ENCODE measurements at places on chromosomes 3 and 15.

DNA sequence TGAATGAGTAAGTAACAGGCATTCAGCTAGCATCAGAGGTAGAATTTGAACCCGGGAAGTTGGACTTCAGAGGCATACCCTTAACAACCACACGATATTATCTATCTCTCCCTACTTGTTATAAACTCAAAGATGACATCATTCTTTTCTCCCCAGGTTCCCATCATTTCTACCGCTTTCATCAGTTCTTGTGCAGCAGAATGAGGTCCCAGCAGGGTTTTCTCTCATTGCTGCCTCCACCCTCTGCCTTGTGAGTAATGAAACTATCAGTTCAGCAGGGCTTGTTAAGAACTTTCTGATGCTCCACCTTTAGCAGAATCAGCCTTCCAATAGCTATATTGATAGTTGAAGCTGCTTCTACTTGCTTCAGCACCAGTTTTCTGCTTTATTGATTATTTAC lies 487.5 kb upstream of the KCNMB2 start:
- DNase-seq = no peak

DNA sequence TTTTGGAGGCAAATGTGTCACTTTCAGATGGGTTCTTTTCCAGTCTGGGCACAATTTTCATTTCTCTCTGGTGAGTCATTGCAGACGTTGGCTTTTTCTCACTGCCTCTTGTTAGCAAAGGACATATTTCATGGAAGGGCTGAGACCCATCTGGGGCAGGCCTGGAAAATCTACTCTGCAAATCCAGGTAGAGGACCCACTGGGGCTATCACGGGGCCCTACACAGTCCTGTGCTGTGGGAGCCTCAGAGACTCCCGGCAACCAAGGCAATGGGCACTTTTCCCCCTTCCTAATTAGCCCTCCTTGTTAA lies 58.0 kb downstream of the HRH1 start:
- no peak for DNase-seq

GRCh38 chr3:187669675-187670504 lies at the start of gene SST:
TSS of gene SST (minus strand) at chr3:187670394. CDS start at chr3:187670291, 103 bp downstream.
- no peak for DNase-seq

DNA sequence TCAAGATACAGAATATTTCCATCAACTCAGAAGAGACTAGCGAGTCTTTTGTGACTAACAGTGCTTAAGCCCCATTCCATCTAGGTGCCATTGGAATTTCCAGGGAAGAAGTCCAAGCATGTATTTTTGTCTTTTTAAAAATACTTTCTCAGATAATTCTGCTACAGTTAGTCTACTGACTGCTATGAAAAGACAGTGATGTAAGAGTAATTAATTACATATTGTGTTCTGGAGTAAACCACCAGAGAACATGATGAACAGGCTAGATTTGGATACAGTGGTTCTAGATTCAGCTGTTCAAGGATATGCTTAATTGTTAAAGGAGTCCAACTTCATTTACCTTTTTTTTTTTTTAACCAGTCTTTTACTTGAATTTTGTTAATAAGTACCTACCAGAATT lies 34.8 kb upstream of the PAK6 start:
- DNase-seq = no peak

- DNase-seq = no peak
Measured at GRCh38 chr3:73351423-73352071, 273.2 kb downstream of the PDZRN3 start.

DNA sequence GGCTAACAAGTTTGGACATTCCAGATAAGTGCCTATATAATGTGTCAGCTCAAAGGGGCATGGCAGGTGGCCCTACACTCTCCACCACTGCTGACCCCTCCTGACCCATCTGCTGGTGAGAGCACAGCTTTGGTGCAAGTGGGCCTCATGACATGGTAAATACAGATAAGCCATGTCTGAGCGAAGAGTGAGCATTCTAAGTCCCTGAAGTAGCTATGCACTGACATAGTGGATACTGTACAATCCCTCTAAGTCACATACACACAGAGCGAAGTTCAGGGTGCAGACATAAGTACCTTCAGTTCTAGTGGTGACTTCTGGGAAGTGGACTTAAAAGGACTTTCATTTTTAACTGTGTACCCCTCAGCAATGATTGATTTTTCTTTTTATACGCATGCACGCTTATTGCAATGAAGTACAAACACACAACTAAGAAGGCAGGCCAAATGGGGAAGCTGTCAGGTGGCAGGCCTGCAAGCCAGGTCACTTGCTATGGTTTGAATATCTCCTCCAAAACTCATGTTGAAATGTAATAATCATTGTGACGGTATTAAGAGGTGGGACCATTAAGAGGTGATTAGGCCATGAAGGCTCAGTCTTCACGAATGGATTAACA lies 41.5 kb downstream of the TBC1D2B start:
- DNase-seq = no peak

- no peak for DNase-seq
Measured at GRCh38 chr15:64892847-64893403, 18.8 kb upstream of the ANKDD1A start.

DNA sequence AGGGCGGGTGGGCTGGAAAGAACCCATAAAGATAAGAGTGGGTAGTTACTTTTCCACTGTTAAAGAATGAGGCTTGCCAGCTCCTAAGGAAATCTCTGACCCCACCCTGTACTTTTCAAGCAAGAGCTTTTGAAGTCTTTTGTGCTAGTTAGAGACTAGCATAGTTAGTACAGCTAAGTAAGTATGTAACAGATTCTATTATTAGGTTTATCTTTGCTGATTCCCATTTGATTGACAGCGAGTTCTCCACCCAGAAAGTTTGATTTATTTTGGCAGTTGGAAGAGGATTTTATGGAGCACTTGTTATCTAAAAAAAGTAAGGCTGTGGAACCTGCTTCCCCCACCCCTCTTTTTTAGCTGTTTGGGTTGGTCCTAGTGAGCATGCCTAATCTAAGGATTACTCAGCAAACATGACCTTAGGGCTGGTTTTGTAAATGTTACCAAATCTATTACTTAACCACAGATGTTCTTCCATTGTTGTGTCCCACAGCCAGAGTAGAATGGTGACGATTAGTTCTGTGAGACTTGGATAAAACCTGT lies 57.6 kb downstream of the FNDC3B start:
- no peak for DNase-seq

- DNase-seq = no peak
Measured at GRCh38 chr3:79415356-79415755, 352.4 kb downstream of the ROBO1 start.

DNA sequence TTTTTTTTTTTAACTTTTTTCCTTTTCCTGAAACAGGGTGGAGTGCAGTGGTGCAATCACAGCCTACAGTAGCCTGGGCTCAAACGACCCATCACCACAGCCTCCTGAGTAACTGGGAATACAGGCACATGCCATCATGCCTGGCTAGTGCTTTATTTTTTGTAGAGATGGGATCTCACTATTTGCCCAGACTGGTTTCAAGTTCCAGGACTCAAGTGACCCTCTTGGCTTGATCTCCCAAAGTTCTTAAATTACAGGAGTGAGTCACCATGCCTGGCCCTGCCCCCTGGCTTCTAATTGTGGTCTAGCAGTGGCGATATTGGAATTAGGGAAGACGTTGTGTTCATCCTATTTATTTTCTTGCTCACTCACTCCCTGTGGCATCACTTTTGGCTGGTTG lies 1138.4 kb downstream of the SI start:
- no peak for DNase-seq

DNA sequence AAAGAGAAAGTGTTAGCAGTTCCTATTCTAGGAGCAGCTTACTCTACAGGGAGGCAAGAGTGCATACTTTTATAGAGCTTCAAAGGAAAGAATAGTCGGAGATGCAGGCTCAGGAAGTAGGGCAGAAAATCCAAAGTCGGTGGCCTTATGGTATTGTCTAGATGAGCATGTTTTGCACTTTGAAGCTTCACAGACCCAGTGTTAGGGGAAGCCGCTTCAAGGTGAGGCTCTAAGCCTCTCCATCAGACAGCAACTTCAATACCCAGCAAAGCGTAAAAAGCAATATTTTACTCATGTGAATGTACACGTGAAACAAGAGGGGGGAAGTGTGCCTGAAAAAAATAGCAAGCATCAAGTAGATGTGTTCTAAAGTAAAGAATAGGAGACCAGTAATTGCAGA lies 125.6 kb upstream of the RASGRP1 start:
- no peak for DNase-seq

Data from amygdala (tissue), 56 donors.